ENCODE measurements at places on chromosomes 5 and 9. TPM values are rescaled to one million over a fixed set of nuclear protein-coding genes. Genes with fewer than 3 reads are reported as not detected.
A peak's percentile ranks its signal among the peaks of the same experiment; 100 is the strongest.

DNA sequence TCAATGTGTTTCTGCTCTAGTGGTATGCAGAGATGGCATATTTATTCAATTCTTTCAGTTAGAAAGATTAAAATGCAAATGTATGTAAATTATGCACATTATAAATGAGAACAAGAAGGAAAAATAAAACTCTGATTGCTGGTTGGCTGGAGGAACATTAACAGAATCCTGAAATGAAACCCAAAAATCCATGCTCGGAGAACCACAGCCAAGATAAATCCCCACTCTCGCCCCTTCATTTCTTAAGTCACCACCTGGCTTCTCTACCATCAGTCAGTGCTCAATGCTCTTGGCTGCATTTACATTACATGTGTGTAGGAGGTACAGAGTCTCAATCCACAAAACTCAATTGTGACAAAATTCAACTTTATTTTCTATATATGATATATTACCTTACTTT, 184.9 kb downstream of the TRIM36 start:
- no peak overlapping the region for H3K4me3 ChIP-seq
- no peak for DNase-seq
- H3K4me1 ChIP-seq, result no peaks in the 10 kb centered on the region

Gene TAS2R1
- not detected for total RNA-seq

DNA sequence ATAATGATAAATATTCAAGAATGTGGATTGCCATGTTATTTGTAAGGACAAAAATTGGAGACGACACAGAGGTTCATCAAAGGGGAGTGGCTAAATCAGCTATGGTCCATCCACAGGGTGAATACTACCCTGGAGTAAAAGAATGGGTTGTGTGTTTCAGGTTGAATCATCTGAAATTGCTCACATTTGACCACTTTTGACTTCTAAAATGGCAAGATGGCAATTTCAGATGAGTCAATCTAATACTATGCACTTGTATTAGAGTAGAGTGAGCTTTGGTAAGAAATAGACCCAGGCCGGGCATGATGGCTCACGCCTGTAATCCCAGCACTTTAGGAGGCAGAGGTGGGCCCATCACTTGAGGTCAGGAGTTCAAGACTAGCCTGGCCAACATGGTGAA, 131.8 kb downstream of the GAPVD1 start:
- no peak overlapping the region for H3K27ac ChIP-seq
- H3K27me3 ChIP-seq, result no peaks in the 10 kb centered on the region
- H3K4me3 ChIP-seq, result no peak overlapping the region
- H3K36me3 ChIP-seq, result no peaks in the 10 kb centered on the region

DNA sequence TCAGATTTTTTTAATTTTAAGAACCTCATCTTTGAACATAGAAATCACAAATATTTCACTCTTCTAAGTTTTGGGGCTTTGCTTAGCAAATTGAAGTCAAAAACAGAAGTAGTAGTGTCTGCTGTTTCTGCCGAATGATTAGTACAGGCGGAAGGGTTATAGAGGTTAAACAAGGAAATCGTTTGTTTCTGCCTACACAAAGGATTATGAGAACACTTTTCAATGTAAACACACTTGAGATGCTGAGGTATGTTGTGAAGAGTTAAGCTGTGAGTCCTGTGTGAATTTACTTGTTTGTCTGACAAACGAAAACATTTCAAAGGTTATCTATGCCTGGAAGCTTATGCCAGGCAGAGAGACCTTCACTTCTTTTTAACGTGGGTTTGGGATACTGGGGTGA, 224.8 kb downstream of the CETN3 start:
- H3K27ac ChIP-seq, result no peak overlapping the region
- H3K4me1 ChIP-seq, result no peaks in the 10 kb centered on the region
- H3K27me3 ChIP-seq, result peaks cover 2% of the 10 kb centered on the region
- no peak for DNase-seq

DNA sequence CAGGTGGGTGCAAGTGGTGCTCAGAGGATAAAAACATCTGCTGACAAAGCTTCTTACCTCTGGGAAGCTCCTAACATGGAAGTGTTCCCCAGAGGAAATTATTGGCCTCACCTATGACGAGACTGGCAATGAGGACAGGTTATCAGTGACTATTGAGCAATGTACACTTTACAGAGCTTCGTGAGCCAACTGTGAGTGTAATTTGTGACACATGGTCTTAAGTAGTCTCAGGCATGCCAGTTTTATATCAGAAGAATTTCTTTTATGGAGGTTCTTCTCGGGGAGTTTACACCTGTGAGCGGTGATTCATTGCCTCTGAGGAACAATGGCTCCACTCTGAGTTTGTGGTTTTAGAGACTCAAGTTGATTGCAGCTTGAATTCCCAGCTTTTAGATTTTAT, 11.3 kb downstream of the ANKDD1B start:
- H3K4me1 ChIP-seq, result no peaks in the 10 kb centered on the region
- H3K36me3 ChIP-seq, result no peaks in the 10 kb centered on the region
- no peak overlapping the region for H3K27ac ChIP-seq
- no peak for DNase-seq
- H3K27me3 ChIP-seq, result no peaks in the 10 kb centered on the region
- no peak overlapping the region for H3K4me3 ChIP-seq

Gene BSPRY
- 5.7 TPM for total RNA-seq

DNA sequence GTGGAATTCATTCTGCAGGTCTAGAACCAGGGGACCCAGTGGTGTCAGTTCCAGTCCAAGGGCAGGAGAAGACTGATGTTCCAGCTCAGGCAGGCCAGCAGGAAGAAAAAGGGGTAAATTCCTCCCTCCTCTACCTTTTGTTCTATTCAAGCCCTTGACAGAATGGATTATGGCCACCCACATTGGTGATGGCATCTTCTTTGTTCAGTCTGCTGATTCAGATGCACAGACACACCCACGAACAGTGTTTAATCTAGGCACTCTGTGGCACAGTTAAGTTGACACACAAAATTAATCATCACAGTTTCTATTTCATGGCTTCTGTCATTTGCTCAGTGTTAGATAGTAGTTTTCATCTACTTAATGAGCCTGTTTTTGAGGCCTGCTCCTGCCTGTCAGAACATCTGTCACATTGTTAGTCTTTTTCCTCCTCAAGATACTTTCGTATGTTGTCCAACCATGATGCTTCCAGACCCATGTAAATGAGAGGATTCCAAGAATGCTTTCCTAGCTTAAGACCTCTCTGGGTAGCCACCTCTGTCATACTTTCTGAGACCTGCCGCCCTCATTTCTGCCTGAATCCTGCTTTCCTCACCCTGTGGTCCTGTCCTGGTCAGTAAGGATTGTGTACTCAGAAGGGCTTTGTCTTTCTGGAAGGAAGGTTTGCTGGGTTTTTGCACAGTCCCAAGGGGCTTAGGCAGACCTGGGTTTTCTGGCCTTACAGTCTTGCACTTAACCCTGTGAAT, 72.5 kb downstream of the SPIN1 start:
- peaks cover 12% of the 10 kb centered on the region for H3K4me1 ChIP-seq
- no peaks in the 10 kb centered on the region for H3K27me3 ChIP-seq
- peaks cover 14% of the 10 kb centered on the region for H3K36me3 ChIP-seq
- peak overlapping the region; percentile 48 for H3K27ac ChIP-seq
- peak; percentile 57 for DNase-seq
- H3K4me3 ChIP-seq, result no peak overlapping the region

Gene PCDHGB6
- not detected for total RNA-seq

- no peaks in the 10 kb centered on the region for H3K4me1 ChIP-seq
- no peaks in the 10 kb centered on the region for H3K27me3 ChIP-seq
- H3K27ac ChIP-seq, result no peak overlapping the region
- no peak overlapping the region for H3K4me3 ChIP-seq
- no peak for DNase-seq
- H3K36me3 ChIP-seq, result no peaks in the 10 kb centered on the region
Measured at GRCh38 chr5:29902859-29903258, 1290.6 kb upstream of the CDH6 start.

DNA sequence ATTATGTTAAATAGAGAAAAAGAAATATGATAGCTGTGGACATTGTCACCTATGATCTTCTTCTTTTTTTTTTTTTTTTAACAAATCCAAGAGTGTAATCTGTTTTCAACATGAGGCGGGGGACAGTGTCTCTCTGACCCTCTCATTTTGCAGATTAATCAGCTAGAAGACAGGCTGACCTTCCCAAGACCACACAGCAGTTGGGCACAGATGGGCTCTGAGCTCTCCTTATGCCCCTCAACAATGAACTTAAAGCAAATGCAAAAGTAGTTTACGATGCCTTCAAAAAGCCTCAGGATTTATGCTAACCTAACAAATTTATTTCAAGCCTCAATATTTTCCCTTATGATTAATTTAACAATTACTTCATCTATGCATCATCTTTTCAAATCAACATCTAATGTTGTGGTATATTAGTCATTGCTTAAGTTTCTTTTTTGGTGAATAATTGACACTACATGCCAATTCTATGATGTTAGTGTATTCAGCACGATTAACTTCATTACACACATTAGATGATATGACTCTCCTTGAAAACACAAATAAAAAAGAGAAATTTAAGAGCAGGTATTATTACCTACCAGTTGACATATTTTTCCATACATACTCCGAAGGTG, 7.4 kb downstream of the NFIL3 start:
- peaks cover 82% of the 10 kb centered on the region for H3K4me1 ChIP-seq
- peaks cover 52% of the 10 kb centered on the region for H3K36me3 ChIP-seq
- H3K27me3 ChIP-seq, result no peaks in the 10 kb centered on the region
- H3K27ac ChIP-seq, result peak overlapping the region; percentile 96
- H3K4me3 ChIP-seq, result peak overlapping the region; percentile 58
- DNase-seq, result no peak

Gene ANKRD55
- 5.7 TPM for total RNA-seq

DNA sequence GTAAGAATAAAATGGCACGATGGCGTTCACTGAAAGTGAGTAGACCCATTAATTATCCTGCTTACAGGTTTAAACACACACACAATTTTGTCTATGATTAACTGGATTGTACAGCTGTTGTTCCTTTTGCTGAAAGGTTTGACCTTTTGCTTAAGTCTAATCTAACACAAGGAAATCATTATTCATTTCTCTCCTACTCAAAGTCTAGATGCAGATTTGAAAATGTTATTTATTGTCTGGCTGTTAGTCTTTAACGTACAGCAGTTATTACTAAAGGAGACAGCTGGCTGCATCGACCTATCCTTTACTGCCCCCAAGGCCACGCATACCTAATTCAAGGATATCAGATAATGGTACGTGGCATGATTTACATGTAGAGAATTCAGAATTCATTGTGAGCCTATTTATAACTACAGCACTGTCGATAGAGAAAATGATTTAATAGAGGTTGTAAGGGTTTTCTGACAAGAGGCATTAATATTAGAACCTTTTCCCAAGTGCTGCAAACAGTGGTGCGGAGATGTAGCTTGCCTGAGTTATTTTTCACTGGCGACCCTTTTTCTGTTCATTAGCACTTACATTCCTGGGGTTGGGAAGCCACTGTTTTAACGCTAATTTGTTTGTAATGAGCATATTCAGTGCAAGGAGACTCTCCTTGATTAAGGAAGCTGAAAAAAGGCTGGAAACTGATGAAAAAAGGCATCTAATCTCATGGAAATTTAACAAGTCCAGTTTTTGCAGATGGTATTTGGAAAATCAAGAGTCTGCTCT, 368.4 kb upstream of the GRAMD2B start:
- H3K4me3 ChIP-seq, result no peak overlapping the region
- H3K27me3 ChIP-seq, result no peaks in the 10 kb centered on the region
- DNase-seq, result no peak
- no peaks in the 10 kb centered on the region for H3K36me3 ChIP-seq

Gene SPATA31D4
- not detected for total RNA-seq

Gene SPOCK1
- not detected for total RNA-seq

- H3K4me1 ChIP-seq, result no peaks in the 10 kb centered on the region
- H3K27ac ChIP-seq, result no peak overlapping the region
- DNase-seq, result no peak
- H3K27me3 ChIP-seq, result no peaks in the 10 kb centered on the region
Measured at GRCh38 chr9:72262063-72262462, 102.9 kb downstream of the ZFAND5 start.

Gene AMBP
- total RNA-seq, result not detected

Measured in activated CD4-positive, alpha-beta T cell treated with anti-CD3 and anti-CD28 coated beads for 36 hours (primary cell).